ENCODE measurements at places on chromosomes 5 and 9.

- H3K4me1 ChIP-seq: no peaks in the 10 kb centered on the region
- no peaks in the 10 kb centered on the region for H3K36me3 ChIP-seq
- H3K27ac ChIP-seq: no peak overlapping the region
These were observed 403.2 kb downstream of the KIF4B start for GRCh38 chr5:155416765-155417164.

- no peak overlapping the region for H3K27ac ChIP-seq
- H3K4me3 ChIP-seq: no peak overlapping the region
- no peaks in the 10 kb centered on the region for H3K36me3 ChIP-seq
- DNase-seq: no peak
- H3K27me3 ChIP-seq: no peaks in the 10 kb centered on the region
- H3K4me1 ChIP-seq: no peaks in the 10 kb centered on the region
These were observed 273.1 kb downstream of the NSG2 start for GRCh38 chr5:174318578-174318977.

GRCh38 chr5:151298063-151298855 is 5.3 kb downstream of the SLC36A3 start:
- H3K4me1 ChIP-seq: no peaks in the 10 kb centered on the region
- H3K27me3 ChIP-seq: no peaks in the 10 kb centered on the region
- H3K4me3 ChIP-seq: no peak overlapping the region
- H3K27ac ChIP-seq: no peak overlapping the region

GRCh38 chr5:172102913-172103626 is 85.0 kb downstream of the STK10 start:
- H3K36me3 ChIP-seq: peaks cover 33% of the 10 kb centered on the region

DNA sequence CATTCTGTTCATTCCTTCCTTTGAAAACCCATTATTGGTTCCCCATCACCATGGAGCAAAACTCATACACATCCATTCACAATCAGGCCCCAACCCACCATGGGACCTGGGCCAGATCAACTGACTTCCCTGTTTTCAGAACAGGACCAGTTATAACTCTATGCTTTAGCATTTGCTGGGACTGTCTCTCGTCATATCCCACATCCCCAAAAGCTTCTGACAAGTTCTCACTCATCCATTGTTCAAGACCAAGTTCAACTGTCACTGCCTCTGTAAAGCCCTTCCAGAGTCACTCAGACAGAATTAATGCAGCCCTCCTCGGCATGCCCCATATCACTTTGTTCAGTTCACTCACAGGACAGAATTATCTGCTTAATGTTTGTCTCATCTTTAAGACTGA is 4.0 kb downstream of the FAM169A start:
- no peaks in the 10 kb centered on the region for H3K36me3 ChIP-seq
- H3K27me3 ChIP-seq: peaks cover 29% of the 10 kb centered on the region
- no peak overlapping the region for H3K4me3 ChIP-seq
- peaks cover 6% of the 10 kb centered on the region for H3K4me1 ChIP-seq

DNA sequence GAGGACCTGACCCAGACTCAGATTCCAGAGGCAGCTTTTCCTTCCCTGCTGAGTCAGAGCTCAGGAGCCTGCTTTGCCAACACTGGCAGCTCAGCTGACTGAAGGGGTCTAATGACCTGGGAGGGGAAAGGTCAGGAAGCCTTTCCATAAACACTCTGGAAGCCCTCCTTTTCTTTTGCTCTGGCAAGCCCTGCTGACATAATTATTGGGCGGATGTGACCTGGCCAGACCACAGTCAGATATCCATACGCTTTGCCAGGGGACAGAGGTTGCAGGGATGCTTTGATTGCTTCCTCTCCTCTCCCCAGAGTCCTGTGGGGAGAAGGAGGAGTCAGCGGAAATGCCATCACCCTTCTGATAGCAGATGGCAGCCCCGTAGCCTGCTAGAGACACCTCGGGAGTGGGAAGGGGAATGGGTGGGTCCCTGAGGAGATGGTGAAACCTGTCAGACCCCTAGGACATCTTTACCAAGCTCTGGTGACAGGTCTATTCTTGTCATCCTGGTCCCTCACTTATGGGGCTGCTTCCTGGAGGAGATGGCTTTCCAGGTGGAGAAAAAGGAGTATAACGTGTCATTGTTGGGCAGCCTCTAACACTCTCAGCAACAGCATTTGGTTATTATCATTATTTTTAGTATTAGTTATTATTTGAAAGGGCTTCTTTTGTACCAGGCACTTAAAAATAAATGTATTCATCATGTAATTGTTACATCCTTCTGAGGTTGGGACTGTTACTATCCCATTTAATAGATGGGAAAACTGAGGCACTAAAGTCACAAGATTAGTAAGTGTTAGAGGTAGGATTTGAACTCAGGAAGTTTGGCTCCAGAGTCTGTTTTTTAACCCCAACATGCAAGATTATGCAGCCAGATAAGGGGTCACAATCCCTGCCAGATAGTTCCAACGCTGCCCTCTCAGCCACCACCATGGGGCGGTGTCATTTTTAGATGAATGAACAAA is 11.6 kb downstream of the COL27A1 start:
- no peak for DNase-seq
- H3K36me3 ChIP-seq: no peaks in the 10 kb centered on the region
- H3K27me3 ChIP-seq: no peaks in the 10 kb centered on the region
- H3K27ac ChIP-seq: no peak overlapping the region

DNA sequence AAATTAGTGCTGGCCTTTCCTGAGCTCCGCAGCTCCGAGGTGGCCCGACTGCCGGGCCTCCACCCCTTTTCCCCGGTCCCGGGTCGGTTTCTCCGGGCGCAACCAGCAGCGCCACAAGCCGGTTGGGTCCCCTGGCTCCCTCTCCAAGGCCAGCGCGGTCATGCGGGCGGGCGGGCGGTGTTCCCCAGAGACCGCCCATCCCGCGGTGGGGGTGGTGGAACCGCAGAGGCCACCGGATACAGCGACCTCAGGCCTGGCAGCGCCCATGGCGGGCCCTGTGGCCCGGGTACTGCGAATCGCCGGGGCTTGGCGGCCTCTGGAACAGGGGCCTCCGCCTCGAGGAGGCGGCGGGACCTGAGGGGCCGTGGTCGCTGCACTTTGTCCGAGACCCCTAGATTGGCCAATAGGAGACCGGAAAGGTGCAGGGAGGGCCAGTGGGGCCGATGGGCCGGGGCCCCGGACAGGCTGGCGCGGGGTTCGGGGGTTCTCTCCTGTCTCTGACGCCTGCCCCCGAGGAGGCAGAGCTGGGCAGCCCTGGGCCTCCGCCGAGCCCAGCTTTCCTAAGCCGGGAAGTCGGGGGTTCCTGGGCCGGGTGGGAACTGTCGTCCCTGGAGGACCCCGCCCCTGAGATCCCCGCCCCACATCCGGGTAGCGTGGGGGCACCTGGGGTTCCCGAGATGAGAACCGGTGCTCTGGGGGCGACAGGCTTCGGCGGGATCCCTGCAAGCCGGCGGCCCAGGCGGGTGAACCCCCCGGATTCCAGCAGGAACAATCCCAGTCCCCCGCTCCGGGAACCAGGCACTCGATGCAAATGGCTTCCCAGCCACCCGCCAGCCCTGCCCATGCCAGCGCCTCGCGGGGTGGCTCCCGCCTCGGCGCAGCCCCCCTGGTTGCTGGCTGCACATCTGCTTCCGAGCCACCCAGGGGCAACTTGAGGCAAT is 293.9 kb downstream of the ZSWIM6 start:
- H3K27ac ChIP-seq: peak overlapping the region; percentile 84
- H3K36me3 ChIP-seq: no peaks in the 10 kb centered on the region
- H3K4me1 ChIP-seq: peaks cover 35% of the 10 kb centered on the region
- peak overlapping the region; percentile 52 for H3K4me3 ChIP-seq
- DNase-seq: peak; percentile 93

GRCh38 chr5:111311666-111312065 is 87.5 kb downstream of the CAMK4 start:
- H3K27ac ChIP-seq: no peak overlapping the region
- no peaks in the 10 kb centered on the region for H3K4me1 ChIP-seq
- H3K4me3 ChIP-seq: no peak overlapping the region
- H3K27me3 ChIP-seq: no peaks in the 10 kb centered on the region

GRCh38 chr5:127612441-127613141 is 36.3 kb upstream of the CTXN3 start:
- no peaks in the 10 kb centered on the region for H3K36me3 ChIP-seq
- no peak overlapping the region for H3K27ac ChIP-seq
- no peak for DNase-seq
- no peaks in the 10 kb centered on the region for H3K27me3 ChIP-seq
- no peak overlapping the region for H3K4me3 ChIP-seq

GRCh38 chr5:54595721-54596120 is 78.2 kb downstream of the SNX18 start:
- no peak overlapping the region for H3K27ac ChIP-seq
- no peaks in the 10 kb centered on the region for H3K27me3 ChIP-seq
- H3K4me1 ChIP-seq: no peaks in the 10 kb centered on the region
- no peak for DNase-seq
- no peaks in the 10 kb centered on the region for H3K36me3 ChIP-seq

GRCh38 chr5:119367502-119368237 is 11.9 kb downstream of the TNFAIP8 start:
- no peaks in the 10 kb centered on the region for H3K36me3 ChIP-seq
- no peak for DNase-seq
- H3K4me1 ChIP-seq: peaks cover 58% of the 10 kb centered on the region
- peak overlapping the region; percentile 49 for H3K27ac ChIP-seq
- H3K27me3 ChIP-seq: no peaks in the 10 kb centered on the region
- H3K4me3 ChIP-seq: no peak overlapping the region
